ENCODE measurements at places on chromosomes 4 and X. TPM values are rescaled to one million over a fixed set of nuclear protein-coding genes. Genes with fewer than 3 reads are reported as not detected.

GRCh38 chrX:103467887-103468286, 51.4 kb downstream of the RAB40A start:
- H3K4me3 ChIP-seq: no peak overlapping the region
- no peaks in the 10 kb centered on the region for H3K36me3 ChIP-seq
- DNase-seq: no peak
- no peak overlapping the region for H3K27ac ChIP-seq
- H3K4me1 ChIP-seq: no peaks in the 10 kb centered on the region

DNA sequence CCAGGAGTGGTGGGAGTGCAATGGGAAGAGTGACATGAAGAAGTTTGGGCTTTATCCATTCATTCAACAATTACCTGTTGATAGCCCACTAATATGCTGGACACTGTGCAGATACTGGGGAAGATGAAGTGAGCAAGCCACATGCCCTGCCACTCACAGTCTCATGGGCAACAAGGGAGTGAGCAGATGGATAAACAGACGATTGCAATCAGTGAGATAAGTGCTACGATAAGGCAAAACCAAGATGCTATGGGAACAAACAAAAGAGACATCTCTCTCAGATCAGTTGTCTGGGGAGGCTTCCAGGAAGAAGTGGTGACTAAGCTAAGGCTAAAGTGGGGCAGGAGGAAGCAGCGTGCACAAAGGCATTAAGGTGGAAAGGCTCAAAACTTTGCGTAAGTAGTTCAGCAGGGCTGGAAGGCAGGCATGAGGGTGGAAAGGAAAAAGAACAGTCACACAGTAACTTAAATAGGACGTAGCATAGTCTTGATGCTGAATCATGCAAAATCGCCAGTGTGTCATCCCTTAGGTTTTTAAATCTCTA, 31.7 kb downstream of the GAB3 start:
- H3K4me1 ChIP-seq: no peaks in the 10 kb centered on the region
- DNase-seq: no peak
- H3K4me3 ChIP-seq: no peak overlapping the region
- no peak overlapping the region for H3K27ac ChIP-seq
- no peaks in the 10 kb centered on the region for H3K36me3 ChIP-seq

- no peak overlapping the region for H3K4me3 ChIP-seq
- no peak overlapping the region for H3K27ac ChIP-seq
- no peaks in the 10 kb centered on the region for H3K36me3 ChIP-seq
- DNase-seq: no peak
- no peaks in the 10 kb centered on the region for H3K4me1 ChIP-seq
Observed at GRCh38 chr4:24209131-24209530, 319.3 kb upstream of the PPARGC1A start.

- no peaks in the 10 kb centered on the region for H3K36me3 ChIP-seq
- H3K27me3 ChIP-seq: no peaks in the 10 kb centered on the region
- no peaks in the 10 kb centered on the region for H3K4me1 ChIP-seq
Observed at GRCh38 chrX:76159453-76159852, 13.4 kb upstream of the PBDC1 start.

TMPRSS11F gene
- total RNA-seq: not detected

ZNF185 gene
- 15.4 TPM for total RNA-seq

TMEM47 gene
- total RNA-seq: 28.5 TPM

Measured in H1 (cell line).